ENCODE measurements at places on chromosomes 3 and 15.

GRCh38 chr3:149701977-149702350 is 44.1 kb upstream of the WWTR1 start:
- no peak for DNase-seq

GRCh38 chr3:46489381-46489780 is 8.4 kb upstream of the RTP3 start:
- DNase-seq, result no peak

GRCh38 chr3:59424268-59425010 is 374.6 kb upstream of the CFAP20DC start:
- DNase-seq, result no peak

DNA sequence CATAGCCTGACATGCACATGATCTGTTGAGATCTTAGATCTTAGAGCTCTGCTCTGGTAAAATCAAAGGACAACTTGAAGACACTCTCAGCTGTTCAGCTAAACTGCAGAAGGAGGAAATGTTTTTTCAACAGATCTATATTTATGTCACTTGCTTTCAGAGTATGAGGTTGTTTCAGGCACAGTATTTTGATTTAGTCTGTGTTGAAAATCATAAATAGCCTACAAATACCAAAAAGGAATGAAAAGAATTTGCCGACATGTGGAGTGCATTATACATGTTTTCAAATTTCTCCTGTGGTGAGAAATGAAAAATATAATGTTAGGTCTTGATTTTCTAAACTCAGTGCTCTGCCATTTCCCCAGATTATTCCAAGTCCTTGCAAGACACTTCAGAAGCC is 1118.4 kb downstream of the TBL1XR1 start:
- DNase-seq, result no peak

GRCh38 chr3:50193286-50193685 is 1.9 kb downstream of the GNAT1 start:
- DNase-seq, result no peak

DNA sequence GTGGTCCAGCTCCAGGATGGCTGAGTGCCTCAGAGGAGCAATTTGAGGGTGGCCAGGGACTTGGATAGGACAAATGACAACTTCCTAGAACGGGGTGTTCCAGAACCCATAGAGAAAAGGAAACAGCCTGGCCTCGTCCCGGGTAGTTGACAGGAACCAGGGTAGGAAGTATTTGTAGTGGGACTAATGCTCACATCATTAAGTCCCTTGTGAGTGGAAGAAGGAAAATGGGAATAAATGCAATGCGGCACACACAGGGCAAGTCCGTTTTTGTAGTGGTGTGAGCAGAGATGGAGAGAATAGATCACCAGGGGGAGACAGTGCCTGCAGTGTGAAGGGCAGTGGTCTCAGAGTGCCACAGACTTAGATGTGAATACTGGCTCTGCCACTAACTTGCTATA is 19.6 kb downstream of the TIMP4 start:
- DNase-seq, result peak; percentile 43

- DNase-seq, result no peak
Observed at GRCh38 chr3:154398084-154398967, 31.7 kb downstream of the GPR149 start.

- DNase-seq, result no peak
Observed at GRCh38 chr3:187590861-187591576, 79.2 kb downstream of the SST start.

GRCh38 chr3:10551821-10552630 is 46.6 kb upstream of the ATP2B2 start:
- peak; percentile 27 for DNase-seq

DNA sequence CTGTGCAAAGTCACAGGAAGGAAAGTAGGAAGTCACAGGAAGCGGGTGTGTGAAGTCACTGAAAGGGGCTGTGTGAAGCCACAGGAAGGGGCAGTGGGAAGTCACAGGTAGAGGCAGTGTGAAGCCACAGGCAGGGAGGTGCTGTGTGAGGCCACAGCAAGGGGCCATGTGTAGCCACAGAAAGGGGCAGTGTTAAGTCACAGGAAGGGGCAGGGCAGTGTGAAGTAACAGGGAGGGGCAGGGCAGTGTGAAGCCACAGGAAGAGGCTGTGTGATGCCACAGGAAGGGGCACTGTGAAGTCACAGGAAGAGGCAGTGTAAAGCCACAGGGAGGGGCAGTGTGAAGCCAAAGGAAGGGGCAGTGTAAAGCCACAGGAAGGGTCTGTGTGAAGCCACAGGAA is 36.5 kb downstream of the GASK1A start:
- DNase-seq, result no peak

GRCh38 chr3:28317438-28318022 is 31.0 kb upstream of the ZCWPW2 start:
- peak; percentile 63 for DNase-seq

DNA sequence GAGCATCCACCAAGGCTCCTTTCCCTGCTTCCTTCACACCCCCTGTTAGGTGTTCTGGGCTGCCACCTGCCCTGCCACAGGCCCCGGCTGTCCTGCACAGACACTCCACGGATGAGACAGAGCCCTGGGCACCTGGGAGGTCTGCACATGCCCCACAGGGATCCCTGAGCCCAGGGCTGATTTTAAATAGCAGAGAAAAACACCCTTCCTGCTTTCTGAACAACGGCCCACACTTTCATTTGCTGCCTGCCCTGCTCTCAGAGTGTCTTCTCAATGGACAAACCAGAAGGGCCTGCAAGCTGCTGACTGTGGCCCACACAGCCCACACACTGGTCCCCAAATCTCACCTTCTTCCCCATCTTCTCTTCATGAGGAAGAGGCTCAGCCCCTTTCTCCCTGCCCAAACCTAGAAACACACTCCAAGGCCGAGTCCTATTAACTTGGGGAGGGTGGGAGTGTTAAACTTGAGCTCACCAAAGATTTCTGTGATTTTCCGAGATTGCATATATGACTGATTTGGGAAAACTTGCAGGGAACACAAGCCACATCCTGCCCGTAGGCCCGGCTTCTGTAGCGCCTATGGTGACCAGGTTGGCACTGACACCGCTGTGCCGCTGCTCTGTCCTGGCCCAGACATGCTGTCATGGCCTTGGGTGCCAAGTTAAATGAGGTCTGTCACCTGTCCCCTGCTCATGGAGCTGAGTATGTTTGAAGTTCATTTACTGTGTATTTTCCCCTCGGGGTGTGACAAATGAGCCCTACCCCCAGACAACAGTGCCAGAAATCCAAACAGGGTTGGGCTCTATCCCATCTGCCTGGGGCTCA is 47.2 kb upstream of the KLF13 start:
- DNase-seq, result peak; percentile 2

- no peak for DNase-seq
Observed at GRCh38 chr3:184832903-184833302, 20.9 kb downstream of the VPS8 start.

DNA sequence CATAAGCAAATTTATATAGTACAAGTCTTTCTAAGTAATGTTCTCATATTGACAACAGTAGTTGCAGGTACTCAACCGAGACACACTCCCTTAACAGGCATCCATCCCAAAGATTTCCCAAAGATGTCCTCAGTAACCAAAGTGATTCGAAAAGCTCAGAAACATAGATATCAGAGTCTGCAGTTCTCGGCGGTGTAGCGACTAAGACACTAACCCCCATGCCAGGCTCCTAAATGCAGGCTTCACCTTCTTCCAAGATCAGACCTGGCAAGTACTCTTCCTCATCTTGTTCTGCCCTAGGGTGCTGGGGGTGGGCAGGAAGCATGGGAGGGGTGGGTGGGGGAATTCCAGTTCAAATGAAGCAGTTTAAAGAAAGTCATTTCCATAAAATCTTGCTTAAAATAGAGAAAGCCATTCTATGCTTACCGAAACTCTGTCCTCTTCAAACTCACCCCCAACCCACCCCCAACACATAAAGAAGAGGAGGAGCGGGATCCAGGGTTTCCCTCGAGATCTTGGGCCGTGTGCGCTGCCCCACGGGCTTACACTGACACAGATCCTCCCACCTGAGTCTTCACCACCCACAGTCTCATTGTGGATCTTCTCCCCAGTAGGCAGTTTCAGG is 59.0 kb upstream of the BCL6 start:
- DNase-seq, result no peak

- no peak for DNase-seq
Observed at GRCh38 chr3:85037203-85037602, 78.4 kb downstream of the CADM2 start.

GRCh38 chr3:192917028-192917403 is 640 bp downstream of the MB21D2 start:
- DNase-seq, result peak; percentile 52

- peak; percentile 66 for DNase-seq
Observed at GRCh38 chr3:39000008-39000450, 51.7 kb downstream of the SCN11A start.

GRCh38 chr15:89330881-89331595 is 3.6 kb downstream of the POLG start:
- no peak for DNase-seq

GRCh38 chr15:45093013-45093412 is 21.0 kb downstream of the DUOX2 start:
- no peak for DNase-seq

GRCh38 chr3:143412084-143412483 is 292.5 kb downstream of the CHST2 start:
- DNase-seq, result no peak

- DNase-seq, result no peak
Observed at GRCh38 chr15:101827257-101827656, 15.3 kb downstream of the OR4F15 start.

- DNase-seq, result no peak
Observed at GRCh38 chr3:25894101-25894500, 104.2 kb downstream of the OXSM start.

- DNase-seq, result no peak
Observed at GRCh38 chr3:159723295-159723694, 265.3 kb upstream of the IL12A start.

DNA sequence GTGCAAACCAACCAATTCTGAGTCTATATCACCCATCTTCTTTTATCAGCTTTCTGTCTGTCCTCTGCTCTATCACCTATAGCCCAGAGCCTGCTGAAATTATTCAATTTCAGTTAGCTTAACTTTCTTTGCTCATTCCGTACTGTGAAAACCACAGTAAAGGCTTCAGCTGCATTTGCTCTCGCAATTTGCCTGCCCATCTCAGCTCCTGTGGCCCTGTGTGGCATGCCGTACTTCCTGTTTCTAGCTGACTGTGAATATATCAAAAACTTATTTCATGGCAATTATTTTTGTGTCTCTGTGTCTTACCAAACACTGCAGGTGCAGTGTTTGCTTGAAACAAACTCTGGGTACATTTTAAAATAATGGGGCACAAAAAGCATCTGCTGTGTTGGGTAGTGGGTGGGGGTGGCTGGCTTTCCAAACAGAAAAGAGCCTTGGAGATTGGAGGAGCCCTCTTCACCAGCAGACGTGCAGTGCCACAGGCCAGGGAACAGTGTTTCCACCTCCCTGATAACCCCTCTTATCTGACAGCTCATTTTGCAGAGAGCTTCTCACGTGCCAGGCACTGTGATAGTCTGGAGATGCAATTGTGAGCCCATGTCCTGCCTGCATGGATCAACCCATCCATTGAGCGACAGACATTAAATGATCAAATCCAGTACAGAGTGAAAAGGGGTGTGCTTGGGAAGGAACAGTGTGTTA is 45.2 kb downstream of the GASK1A start:
- DNase-seq, result no peak

DNA sequence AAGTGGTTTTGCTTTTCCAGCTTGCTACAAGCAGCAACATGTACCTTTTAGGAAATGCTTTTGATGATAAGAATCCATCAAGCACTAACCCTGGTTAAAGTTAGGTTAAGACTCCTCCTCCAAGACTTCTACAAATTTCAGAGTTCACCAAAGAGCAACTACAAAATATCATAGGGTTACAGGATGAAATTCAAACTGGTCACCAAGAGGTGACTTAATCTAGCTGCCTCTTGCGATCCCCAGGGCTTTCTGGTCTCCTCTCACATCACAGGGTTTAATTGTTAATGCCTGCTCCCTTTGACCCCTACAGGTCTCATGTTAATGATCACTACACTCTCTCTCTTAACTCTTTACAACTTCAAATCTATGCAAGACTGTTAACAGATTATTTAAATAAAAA is 66.5 kb downstream of the DPH6 start:
- peak; percentile 18 for DNase-seq

DNA sequence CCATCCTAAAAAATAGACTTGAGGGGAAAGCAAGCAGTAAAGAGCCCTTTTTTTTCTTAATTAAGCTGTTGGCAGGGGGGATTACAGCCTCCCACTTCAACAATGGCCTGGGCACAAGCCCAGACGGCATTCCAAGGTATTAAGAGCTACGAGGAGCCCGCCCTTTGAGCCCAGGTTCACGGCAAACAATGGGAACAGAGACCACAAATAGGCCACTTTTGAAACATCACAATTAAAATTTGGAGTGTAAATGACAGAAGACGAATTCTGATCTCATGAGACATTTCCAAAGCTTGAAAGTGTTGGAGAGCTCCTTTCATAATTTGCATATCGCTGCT is 8.9 kb downstream of the CHSY1 start:
- DNase-seq, result peak; percentile 32

DNA sequence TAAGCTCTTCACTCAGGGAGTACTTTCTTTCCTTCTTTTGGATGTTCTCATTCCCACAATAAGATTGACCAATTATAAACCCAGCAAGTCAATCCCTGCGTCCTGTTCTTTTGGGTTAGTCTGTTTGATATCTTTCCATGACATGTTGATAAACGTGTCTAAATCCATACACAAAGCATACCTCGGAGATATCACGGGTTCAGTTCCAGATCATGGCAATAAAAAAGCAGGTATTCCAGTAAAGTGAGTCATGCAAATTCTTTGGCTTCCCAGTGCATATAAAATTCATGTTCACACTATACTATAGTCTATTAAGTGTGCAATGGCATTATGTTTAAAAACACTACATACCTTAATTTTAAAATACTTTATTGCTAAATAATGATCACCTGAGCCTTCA is 667.7 kb downstream of the MAGI1 start:
- DNase-seq, result no peak

DNA sequence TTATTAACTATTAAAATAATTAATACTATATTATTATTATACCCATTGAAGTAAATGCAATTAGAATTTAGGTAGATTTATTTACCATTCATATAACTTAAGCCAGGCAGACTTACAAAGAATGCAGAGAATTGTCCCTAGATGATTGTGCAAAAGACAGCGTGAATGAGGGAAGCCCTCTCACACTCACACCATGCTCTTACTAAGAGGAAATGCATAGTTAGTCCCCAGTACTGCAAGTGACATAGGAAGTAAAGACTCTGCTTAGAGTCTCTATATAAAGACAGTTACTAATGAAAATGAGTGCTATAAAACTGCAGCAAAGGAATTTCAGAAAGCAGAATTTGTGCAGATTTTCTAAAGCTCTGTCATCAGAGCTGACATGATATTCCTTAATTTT is 270.4 kb downstream of the ZBBX start:
- no peak for DNase-seq

DNA sequence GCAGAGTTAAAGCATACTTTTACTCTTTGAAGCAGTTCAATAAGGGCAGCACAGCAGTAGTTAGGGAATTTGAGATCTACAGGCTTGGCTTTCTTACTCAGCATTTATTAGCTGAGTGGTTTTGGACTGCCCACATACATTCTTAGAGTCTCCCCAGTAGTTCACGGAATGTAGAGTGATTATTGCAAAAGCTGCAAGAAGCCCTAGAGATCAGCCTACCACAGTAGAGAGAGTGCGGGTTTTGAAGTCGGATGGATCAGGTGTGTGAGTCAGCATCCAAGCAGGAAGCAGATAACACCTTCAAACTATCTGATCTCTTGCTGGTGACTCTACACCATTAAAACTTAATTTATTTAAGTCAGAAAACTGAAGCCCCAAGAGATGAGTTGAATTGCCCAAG is 171.9 kb downstream of the SYNPR start:
- DNase-seq, result no peak

All from iPS-NIHi11 (cell line).